ENCODE measurements at places on chromosomes 3 and 15. TPM values are rescaled to one million over a fixed set of nuclear protein-coding genes. Genes with fewer than 3 reads are reported as not detected.
A peak's percentile ranks its signal among the peaks of the same experiment; 100 is the strongest.

ZFAND6 gene
- total RNA-seq: 144 TPM

GRCh38 chr3:71197841-71198565 lies 385.5 kb downstream of the FOXP1 start:
- no peak overlapping the region for H3K27ac ChIP-seq
- no peak overlapping the region for H3K4me3 ChIP-seq
- DNase-seq: no peak
- no peaks in the 10 kb centered on the region for H3K27me3 ChIP-seq
- no peaks in the 10 kb centered on the region for H3K36me3 ChIP-seq
- peaks cover 5% of the 10 kb centered on the region for H3K4me1 ChIP-seq

DNA sequence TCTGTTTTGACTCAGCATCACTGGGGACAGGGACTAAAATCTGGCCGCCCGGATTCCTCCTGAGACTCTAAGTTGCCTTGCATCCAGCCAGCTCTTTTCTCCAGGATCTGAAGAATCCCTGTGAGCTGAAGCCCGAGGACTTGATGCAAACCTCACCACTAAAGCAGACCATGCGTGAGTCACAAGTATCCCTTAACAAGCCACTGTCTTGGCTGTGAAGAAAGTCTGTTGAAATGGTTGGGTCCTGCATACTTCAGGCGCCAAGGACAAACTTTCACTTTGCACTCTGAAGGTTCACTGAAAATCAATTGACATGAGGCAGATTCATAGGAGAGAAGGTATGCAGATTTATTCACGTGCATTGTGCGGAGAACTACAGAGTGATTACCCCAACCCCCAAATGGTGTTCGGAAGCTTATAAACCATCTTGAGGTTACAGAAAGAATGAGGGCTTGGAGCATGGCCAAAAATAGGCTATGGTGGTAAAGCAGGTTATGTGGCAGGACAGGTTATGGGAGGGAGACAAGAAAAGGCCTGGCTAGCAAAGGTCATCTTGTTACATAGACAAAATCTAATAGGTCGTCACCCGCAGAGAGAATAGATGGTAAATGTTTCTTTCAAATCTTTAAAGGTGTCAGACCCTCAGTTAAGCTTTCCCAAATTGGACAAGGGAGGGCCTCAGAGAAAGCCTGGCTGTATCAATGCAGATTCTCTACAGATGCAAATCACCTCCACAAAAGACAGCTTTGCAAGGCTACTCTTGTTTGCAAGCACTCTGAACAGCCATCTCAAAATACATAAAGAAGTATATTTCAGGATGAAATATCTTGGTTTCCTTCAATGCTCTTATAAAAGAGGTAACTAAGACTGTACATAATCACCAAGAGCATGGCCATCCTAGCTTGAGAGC lies 126.3 kb upstream of the PLAAT1 start:
- H3K27ac ChIP-seq: no peak overlapping the region
- no peaks in the 10 kb centered on the region for H3K36me3 ChIP-seq
- no peaks in the 10 kb centered on the region for H3K4me1 ChIP-seq
- no peak for DNase-seq

SOX14 gene
- not detected for total RNA-seq

CMTM6 gene
- total RNA-seq: 41.7 TPM

CDHR4 gene
- total RNA-seq: not detected

- peaks cover 7% of the 10 kb centered on the region for H3K27me3 ChIP-seq
- H3K36me3 ChIP-seq: no peaks in the 10 kb centered on the region
These were observed 27.5 kb upstream of the MASP1 start for GRCh38 chr3:187318819-187319616.

DNA sequence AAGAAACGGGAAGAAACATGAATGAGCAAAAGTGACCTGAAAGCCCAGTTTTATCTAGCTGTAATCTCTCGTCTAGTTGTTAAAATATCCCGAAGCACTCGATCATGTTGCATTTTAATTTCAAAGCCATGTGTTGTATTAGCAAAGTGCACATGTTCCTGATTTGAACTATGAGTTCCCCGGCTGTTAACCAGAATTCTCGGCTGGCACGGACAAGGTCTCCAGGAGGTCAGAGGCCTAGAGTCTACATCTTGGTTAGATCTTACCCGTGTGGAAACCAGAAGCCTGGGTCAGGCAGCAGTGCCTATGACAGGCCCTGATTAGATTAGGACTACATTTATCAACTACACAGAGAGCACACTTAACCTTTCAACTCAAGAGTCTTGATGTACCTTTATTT lies 195.8 kb downstream of the CDIN1 start:
- DNase-seq: no peak
- H3K27ac ChIP-seq: no peak overlapping the region
- H3K27me3 ChIP-seq: no peaks in the 10 kb centered on the region
- H3K36me3 ChIP-seq: no peaks in the 10 kb centered on the region
- H3K4me1 ChIP-seq: no peaks in the 10 kb centered on the region

DNA sequence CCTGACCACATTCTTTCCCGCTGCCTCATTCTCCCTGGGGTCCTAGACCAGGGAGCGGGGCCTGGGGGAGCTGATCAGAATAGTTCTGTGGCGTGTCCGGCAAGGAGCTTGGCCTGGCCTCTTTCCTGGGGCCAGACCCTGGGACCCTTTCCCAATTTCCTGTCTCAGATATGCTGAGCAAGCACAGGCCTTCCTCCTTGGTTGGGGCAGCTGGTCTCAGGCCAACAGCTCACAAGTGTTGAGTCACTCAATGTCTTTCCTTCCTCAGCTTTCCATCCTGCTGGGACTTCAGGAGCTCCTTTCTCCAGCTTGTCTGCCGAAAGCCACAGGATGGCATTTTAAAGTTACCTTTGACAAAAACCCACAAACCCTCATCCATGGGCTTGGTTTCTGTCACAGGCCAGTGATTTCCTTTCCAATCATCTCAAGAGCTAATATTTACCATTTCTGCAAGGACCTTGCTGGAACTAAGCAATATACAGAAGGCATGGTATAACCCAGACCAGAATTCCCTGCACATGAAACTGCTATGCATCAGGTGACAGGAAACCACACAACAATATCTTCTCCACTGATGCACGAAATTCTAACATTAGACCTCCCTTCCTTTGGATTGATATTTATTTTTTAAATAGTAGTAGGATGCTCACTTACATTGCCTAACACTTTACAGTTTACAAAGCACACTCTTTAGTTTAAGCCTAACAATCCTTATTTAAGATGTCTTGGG lies 19.5 kb upstream of the TIMP4 start:
- DNase-seq: peak; percentile 70
- no peak overlapping the region for H3K4me3 ChIP-seq
- no peaks in the 10 kb centered on the region for H3K4me1 ChIP-seq
- H3K27me3 ChIP-seq: no peaks in the 10 kb centered on the region
- H3K36me3 ChIP-seq: no peaks in the 10 kb centered on the region

All from adrenal gland (tissue), 19 donors.